Bronchial smooth muscle cell (primary cell): ENCODE measurements at places on chromosomes 12 and 14. TPM values are rescaled to one million over a fixed set of nuclear protein-coding genes. Genes with fewer than 3 reads are reported as not detected.

KRT72 gene
- total RNA-seq = not detected in 2 replicates

HSPB8 gene
- total RNA-seq = 9.8 and 10.6 TPM in 2 replicates

RGS6 gene
- total RNA-seq = not detected in 2 replicates

TAS2R7 gene
- total RNA-seq = not detected in 2 replicates

STAC3 gene
- total RNA-seq = 0.63 and 0.69 TPM in 2 replicates

ARG2 gene
- 0.34 and 0.63 TPM in 2 replicates for total RNA-seq

PSMB5 gene
- 196 and 218 TPM in 2 replicates for total RNA-seq

MMP19 gene
- 6.0 and 6.1 TPM in 2 replicates for total RNA-seq

PRIMA1 gene
- total RNA-seq = not detected in 2 replicates

SLC6A15 gene
- total RNA-seq = 7.1 and 53.1 TPM in 2 replicates

RNASE2 gene
- not detected in 2 replicates for total RNA-seq

HCAR1 gene
- under 0.01 and 0.17 TPM in 2 replicates for total RNA-seq

HCAR2 gene
- not detected in 2 replicates for total RNA-seq

PPP1R1A gene
- not detected in 2 replicates for total RNA-seq

LRRK2 gene
- total RNA-seq = 10.9 and 11.0 TPM in 2 replicates

TMEM117 gene
- 4.6 and 7.4 TPM in 2 replicates for total RNA-seq

NRXN3 gene
- under 0.01 and 0.09 TPM in 2 replicates for total RNA-seq

RPGRIP1 gene
- total RNA-seq = 0.16 TPM in 1 of 2 replicates, not detected in the other

NOVA1 gene
- 4.7 and 7.3 TPM in 2 replicates for total RNA-seq

TMEM179 gene
- total RNA-seq = 0.52 TPM in 1 of 2 replicates, not detected in the other

CMAS gene
- 12.5 and 21.3 TPM in 2 replicates for total RNA-seq

CKAP4 gene
- 60.4 and 139 TPM in 2 replicates for total RNA-seq

CCDC184 gene
- total RNA-seq = 0.32 and 0.34 TPM in 2 replicates

MAPKAPK5 gene
- 18.9 and 19.6 TPM in 2 replicates for total RNA-seq

KRT83 gene
- not detected in 2 replicates for total RNA-seq

KRT77 gene
- not detected in 2 replicates for total RNA-seq

OTUB2 gene
- total RNA-seq = 1.6 and 1.9 TPM in 2 replicates

A2M gene
- total RNA-seq = 10.1 and 14.8 TPM in 2 replicates

HOXC10 gene
- total RNA-seq = not detected in 2 replicates

PTPRO gene
- total RNA-seq = 0.17 and 0.32 TPM in 2 replicates

ZDHHC22 gene
- not detected in 2 replicates for total RNA-seq

PTHLH gene
- total RNA-seq = 0.17 and 0.47 TPM in 2 replicates

CIROP gene
- total RNA-seq = 1.3 and 4.6 TPM in 2 replicates

AQP6 gene
- under 0.01 TPM in 1 of 2 replicates, not detected in the other for total RNA-seq

TDRD9 gene
- 0.47 and 1.6 TPM in 2 replicates for total RNA-seq

OASL gene
- total RNA-seq = 0.17 and 0.47 TPM in 2 replicates

REP15 gene
- total RNA-seq = 0.32 and 0.60 TPM in 2 replicates

ASIC1 gene
- 2.8 and 3.7 TPM in 2 replicates for total RNA-seq

DDIT3 gene
- total RNA-seq = 59.8 and 79.6 TPM in 2 replicates

CLEC4C gene
- total RNA-seq = not detected in 2 replicates
